NCI-H345 (cell line): ENCODE measurements at places on chromosomes 11 and 22.

DNA sequence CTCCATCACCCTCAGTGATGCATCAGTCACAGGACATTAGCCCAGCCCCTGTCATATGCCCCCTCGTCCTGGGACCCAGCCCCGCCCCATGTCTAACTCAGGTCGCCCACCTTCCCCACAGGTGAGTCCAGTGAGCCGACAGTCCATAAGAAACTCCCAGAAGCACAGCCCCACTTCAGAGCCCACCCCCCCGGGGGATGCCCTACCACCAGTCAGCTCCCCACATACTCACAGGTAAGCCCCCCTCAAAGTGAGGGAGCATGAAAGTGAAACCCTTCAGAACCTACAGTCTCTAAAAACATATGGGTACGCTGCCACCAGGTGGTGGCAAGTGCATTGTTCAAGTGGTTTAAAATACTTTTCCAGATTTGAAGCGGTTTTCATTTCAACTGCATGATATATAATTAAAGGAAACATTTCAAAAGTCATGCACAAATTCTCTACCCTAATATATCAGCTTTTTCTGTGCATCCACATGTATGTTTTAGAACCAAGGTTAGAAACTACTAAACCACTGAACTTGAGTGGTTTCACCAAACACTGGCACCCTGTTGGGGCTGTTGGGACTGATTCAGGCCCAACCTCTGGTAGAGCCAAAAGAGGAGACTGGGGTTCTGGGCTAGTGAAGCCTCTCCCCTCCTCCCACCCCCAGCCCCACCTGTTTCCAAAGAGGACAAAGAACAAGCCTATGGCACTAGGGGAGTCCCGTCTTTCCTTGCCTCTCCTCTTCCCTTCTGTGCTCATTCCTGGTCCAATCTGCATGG lies 17.3 kb downstream of the EPS8L2 start:
- peak; percentile 62 for DNase-seq

DNA sequence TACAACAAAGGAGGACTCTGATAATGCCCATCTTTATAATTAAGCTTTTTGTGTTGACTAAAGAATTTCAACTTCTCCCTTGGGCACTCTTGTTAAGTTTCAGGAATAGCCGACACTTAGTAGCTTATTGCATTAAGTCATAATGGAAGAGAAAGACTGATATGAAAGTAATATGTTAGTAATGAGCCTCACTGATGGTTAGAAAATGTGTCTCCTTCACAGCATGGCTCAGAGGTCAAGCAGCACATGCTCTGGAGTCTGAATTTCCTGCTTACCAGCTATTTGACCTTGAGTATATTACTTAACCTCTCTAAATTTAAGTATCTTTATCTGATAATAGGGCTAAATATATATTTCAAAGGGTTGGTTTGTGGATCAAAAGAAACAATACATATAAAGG lies 39.0 kb downstream of the PDGFD start:
- DNase-seq, result no peak

DNA sequence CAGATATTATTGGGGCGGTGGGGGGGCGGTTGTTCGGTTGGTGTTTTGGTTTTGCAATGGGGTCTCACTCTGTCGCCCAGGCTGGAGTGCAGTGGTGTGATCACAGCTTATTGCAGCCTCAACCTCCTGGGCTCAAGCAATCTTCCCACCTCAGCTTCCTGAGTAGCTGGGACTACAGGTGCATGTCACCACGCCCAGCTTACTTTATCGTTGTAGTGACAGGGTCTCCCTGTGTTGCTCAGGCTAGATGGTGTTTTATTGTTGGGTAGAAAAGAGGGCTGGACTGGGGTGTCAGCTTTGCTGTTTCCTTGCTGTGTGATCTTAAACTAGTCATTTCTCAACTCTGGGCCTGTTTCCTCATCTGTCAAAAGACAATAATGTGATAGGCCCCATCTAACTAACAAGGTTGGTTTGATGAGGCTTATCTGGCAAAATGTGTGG lies 17.5 kb upstream of the MYH9 start:
- DNase-seq, result no peak

DNA sequence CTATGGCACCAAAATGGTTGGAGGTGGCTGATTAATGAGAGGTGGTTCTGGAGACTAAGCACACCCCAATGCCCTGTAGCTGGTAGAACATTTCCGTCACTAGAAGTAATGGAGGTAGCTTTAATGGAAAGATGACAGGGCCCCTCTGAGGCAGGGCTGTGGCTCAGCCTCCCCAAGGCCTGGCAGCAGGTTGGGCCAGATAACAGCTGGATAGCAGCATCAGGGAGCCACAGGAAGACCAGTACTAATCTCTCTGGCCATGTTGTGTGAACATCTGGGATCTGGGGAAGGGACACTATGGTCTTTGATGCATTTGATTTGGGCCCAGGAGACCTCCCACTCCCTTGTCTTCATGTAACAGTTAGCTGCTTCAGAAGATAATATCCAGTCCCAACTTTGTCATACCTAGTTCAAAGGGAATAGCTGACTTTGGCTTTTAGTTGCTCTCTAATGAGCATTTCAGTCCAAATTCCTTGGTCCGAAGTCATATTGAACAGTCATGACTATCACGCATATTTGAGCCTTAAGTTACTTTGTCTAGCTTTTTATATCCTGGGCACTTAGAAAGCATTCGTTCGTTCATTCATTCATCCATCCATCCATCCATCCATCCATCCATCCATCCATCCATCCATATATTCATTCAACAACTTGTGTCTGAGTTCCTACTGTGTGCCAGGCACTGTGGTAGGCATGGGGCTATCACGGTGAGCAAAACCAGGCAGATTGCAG lies 53.0 kb upstream of the LMO2 start:
- DNase-seq, result no peak

DNA sequence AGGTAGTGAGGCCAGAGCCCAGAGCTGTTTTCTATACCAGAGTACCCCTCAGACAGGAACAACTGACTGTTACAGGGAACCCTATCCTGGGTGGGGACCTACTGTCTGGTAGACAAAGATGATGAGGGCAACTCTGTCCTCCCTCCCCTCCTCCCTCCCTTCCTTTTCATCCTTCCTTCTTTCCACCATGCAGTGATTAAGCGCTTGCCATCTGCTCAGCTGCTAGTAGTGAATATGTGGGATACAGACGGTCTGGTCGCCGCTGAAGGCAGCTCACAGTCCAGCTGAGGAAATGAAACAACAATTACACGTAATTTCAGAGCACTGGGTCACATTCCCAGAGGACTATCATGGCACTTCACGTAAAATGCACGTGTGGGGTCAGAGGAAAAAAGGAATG lies 597.1 kb downstream of the BUD13 start:
- no peak for DNase-seq

DNA sequence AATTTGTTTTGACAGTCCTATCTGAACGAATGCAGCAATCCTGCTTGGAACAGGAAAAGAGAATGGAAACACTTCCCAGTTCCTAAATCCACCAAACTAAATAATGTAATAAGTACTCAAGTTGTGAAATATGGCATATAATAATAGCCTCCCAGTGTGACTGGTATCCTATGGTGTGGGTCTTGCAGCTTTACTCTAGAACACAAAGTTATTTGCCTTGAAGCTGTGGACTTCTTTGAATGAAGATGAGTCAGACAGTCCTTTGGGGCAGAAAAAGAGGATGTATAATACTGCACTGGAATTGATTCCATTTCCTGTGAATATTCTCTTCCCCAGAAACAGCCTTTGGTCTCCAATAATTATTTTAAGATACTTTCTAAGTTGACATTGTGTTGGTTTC lies 887.0 kb downstream of the KCNA4 start:
- no peak for DNase-seq

DNA sequence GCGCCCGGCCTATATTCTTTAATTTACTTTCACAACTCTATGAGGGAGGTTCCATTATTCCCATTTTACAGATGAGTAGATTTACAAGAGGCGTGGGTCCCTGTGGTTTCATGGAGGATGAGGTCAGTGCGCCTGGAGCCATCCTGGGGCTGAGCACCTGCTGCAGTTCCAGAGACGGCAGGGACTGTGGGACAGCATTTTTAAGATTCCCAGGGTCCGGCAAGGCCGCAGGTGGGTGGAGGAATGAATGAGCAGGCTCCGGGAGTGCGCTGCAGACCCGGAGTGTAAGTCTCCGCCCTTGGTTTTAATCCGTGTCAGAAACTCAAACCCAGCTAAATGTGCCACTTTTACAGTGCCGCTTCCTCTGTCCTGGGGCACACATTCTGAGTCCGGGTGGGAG lies 4.1 kb upstream of the CHRM1 start:
- no peak for DNase-seq

DNA sequence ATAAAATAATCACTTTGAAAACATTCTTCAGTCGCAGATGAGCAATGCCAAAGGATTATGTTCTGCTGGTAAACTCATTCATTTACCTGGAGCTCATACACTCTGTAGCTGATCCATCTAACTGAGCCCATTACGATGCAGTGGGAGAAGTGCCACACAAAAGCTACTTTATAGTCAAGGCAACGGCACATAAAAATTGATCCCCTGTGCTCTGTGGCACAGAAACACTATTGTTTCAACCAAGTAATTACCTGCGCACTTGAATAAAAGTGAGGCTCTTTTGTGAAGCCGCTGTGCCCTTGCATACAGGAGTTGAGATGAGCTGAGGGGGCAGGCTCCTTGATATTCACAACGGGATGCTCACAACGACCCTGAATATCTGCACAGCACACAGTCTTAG lies 7.2 kb downstream of the DKK3 start:
- DNase-seq, result peak; percentile 14
